ENCODE measurements at places on chromosomes 6 and 20.

DNA sequence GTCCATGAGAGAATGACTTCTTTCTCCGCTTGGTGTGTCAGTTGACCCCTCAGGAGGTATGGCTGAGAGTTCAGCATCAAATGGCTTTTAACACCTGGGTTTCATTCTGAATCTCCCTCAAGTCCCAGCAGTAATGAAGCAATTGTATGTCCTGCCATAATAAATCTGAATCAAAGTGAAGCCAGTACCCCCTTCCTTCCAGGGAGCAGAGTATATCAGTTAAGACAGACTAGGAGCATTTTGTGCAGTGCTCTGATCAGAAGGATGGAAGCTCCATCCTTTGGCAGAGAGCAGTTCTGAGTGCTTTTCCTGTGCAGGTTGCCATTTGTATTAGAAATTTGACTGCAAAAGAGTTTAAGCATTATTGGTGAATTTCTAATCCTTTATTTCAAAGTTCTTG is 46.9 kb upstream of the SPACA1 start:
- DNase-seq = no peak

DNA sequence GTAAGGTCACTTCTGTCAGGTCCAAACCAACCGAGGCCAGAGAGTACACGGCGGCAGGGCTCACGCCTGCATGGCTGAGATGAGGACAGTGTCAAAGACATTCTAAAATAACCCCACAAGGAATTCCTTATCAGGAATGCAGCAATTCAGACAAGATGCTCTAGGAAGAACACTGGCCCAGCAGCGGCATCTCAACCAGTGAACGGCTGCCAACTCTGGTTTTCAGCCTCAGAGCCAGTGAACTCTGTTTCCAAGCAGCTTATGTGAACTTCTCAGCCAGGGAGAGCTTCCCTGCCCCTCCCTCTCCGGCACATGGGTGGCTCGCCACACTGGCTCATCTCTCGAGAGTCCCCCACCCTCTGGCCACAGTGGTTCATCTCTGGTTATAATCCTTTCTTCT is 36.9 kb downstream of the KCNQ2 start:
- no peak for DNase-seq

DNA sequence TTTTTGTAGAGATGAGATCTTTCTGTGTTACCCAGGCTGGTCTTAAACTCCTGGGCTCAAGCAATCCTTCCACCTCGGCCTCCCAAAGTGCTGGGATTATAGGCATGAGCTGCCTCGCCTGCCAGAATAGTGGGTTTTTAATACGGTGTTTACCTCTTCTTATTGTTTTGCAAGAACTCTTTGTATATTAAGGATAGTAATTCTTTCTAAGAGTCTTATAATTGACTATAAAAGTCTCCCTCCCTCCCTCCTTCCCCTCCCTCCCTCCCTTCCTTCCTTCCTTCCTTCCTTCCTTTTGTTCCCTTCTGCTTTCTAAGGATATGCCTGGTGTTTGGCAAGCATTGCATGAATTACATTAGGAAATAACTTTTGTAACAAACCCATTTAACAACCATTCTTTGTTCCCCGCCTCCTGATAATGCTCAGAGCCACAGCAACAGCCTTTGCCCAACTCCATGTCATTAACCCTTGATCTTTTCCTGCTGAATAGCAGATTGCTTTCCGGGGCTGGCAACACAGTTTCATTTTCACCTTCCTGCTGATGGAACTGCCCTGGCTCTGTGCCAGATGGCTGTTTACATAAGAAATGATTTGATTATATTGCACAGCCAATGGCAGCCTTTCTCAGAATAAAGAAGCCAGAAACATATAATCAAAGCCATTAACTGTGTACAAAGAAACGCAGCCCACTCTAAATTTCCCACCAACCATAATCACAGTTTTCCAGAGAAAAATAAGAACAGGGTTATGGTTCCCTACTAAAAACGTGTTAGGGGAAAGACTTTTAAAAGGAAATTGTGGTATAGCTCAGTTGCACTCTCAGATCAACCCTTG is 143.7 kb upstream of the PTPN1 start:
- DNase-seq = no peak

GRCh38 chr6:20732896-20733295 is 198.6 kb downstream of the CDKAL1 start:
- DNase-seq = no peak

DNA sequence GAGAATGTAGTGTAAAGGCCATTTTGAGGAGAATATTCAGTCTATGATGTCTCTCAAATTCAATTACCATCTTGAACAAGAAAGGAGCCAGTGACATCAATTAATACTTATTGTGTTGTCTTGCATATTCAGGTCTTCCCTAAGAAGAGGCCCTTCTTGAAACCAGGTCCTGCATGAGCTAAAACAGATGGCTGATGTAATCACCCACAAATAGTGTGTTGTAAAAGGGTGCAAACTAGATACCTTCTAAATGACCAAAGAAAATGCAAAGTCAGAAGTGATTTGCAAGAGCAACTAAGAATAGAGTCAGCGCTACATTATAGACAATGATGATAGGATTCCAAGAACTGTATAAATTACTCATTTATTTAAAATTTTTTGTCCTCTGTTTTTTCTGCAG is 97.0 kb downstream of the BTBD3 start:
- no peak for DNase-seq

DNA sequence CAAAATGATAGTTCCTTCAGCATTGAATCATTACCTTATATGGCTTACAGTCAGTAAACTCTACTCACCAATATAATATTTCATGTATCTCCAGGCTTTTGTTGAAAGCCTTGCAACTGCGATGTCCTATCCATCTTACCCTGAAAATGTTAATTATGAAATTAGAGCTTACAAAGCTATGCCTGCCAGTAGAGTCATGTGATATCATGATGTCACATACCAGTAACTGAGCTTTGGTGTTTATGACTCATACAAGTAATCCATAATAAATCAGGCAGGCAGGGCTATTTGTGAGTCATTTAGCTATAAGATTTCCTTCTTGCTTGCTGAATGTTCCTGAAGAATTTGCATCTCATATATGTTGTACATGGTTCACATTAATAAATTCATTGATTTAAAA is 44.9 kb upstream of the FAM83B start:
- no peak for DNase-seq

DNA sequence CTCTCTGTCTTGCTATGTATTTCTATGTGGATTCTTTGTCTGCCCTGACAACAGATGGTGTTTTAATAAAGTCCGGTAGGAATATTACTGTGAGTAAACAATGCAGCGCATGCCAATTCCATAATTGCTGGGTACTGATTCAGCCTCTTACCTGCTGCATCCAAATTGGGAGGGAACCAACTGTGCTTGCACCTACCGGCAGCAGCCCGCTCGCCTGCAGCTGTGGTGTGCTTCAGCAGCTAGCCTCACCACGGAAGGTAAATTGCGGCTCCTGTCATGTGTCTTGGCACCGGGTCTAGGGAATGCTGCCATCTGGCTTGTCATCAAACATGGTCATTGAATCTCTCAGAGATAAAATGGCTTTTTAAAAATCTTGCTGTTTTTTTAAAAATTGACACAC is 704.8 kb upstream of the SLC35B3 start:
- DNase-seq = no peak

DNA sequence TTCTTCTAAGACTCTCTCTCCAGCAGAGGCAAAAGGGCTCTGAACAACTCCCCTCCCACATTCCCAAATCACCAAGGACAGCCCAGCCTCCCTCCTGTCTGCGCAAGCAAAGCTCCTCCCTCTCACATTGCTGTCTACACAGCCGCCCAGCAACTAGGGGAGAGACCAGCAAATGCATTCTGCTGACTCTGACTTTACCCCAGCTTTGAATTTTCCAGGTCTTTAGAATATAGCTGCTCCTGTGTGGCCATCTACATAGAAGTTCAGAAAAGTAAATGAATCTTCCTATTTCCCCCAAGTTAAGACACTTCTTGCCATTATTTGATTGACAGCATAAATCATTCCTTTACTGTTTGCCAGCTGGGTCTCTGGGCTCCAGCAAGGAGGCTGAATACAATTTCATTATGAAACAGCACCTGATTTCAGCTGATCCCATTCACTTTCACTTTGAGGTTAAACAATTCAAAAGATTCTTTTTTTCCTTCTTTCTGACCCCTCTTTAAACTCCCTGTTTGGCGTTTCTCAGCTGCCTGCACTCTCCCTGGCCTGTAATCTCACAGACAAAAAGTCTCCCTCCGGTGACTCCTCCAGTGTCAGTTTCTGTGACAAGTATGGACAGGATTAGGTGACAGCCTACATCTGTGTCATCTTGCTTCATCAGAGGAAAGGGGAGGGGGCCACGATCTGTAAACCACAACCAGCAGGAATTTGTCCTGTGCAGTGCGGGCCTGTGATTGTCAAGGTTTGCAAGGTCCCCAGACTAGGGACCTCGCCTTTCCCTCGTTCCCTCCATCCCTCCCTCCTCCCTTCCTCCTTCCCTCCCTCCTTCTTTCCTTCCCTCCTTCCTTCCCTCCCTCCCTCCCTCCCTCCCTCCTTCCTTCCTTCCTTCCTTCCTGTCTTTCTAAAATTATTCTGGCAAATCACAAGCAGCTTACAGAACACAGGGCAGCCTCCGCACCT is 205.6 kb upstream of the RIN2 start:
- no peak for DNase-seq

DNA sequence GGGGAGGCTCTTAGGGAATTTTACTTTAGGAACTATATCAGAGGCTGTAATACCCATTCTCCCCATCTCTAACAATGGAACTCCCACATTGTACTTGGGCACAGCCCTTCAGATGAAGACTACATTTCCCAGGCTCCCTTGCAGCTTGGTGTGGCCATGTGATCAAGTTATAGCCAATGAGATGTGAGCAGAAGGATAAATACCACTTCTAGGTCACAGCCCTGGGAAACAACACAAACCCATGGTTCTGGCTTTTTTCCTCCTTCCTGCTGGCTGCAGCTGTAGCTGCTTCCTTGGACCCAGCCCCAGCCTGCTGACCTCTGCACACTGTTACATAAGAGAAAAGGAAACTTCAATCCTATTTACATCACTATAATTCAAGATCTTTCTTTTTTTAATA is 445.9 kb upstream of the JARID2 start:
- peak; percentile 37 for DNase-seq

- DNase-seq = no peak
These were observed 104.4 kb downstream of the NCR2 start for GRCh38 chr6:41439524-41440418.

- DNase-seq = no peak
These were observed 204.2 kb downstream of the ANKRD60 start for GRCh38 chr20:58024241-58024721.

DNA sequence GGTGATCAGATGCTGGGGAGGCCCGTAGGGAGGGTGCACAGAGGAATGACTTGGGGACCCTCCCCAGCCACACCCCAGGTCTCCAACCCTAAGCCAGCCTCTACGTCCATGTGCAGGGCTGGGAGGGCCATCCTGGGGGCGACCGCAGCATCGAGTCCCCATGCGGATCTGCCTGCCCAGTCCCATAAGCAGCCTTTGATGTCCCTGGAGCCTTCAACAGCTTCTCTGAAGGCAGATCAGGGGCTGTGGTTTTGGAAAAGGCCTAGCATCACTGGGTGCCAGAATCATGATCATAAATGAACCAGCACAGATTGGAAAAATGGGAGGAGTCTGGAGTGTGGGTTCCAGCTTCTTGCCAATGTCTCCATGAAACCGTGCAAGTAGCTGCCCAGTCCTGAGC is 22.9 kb downstream of the TOX2 start:
- DNase-seq = no peak

DNA sequence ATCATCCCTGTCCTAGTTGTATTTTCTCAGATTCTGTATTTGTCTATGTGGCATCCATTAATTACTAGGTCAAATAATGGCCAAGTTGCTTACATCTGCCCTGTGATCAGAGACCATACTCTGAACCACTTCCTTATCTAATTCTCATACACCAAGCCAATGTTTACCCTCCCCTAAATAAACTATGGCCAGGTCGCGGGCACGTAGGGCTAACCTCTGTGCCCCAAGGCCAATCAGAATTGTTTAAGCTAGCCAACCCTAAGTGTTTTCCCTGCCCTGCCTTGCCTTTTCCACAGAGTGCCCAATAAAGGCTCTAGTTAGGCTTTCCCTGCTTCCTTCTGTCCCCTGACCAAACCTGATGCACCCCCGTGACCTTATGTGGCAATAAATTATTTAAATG is 2.8 kb upstream of the CALHM4 start:
- DNase-seq = no peak

- DNase-seq = no peak
These were observed 102.7 kb downstream of the SLC23A2 start for GRCh38 chr20:4898282-4899244.

DNA sequence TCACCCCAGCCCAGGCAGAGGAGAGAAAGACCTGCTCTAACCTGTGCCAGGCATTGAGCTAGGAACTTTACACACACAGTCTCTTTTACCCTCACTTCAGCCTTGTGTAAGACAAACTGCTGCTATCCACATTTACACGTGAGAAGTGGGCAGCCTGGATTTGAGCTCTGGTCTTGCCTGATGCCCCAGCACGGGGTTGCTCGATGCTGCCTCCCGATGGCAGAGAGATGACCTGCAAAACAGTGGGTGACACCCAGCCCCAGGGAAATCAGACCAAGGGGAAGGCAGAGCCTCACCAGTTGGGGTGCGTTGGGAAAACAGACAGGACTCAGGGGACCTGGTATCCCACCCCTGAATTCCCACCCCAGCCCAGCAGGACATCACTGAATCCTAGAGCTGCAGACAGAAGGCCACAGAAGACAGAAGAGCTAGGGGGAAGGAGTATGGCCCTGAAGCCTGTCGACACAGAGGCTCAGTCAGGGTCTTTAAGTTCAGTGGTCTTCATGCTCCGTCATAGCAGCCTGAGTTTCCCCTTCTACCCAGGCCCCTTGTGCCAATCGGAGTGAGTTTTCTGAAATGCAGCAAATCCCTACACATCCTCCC is 990 bp downstream of the BPI start:
- peak; percentile 91 for DNase-seq

DNA sequence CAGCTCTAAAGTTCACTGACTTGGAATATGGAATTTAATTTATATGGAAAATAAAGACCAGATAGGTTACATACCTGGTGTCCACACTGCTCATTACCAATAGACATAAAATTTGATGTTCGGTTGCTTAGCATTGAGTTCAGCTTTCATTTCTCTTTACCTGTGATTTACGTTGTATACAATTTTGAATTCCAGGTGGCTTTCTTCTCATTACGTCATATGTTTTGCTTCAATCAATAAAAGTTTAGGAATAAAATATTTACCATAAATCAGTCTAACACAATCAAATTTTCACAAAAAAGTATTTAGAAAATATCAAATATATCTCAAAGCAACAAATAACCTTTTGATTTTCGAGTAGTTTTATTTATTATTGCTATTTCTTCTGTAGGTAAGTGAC is 40.8 kb downstream of the HDGFL1 start:
- DNase-seq = no peak

GRCh38 chr6:22921828-22922227 is 352.5 kb downstream of the HDGFL1 start:
- no peak for DNase-seq

- DNase-seq = no peak
These were observed 8.0 kb upstream of the SIM1 start for GRCh38 chr6:100472674-100473073.

DNA sequence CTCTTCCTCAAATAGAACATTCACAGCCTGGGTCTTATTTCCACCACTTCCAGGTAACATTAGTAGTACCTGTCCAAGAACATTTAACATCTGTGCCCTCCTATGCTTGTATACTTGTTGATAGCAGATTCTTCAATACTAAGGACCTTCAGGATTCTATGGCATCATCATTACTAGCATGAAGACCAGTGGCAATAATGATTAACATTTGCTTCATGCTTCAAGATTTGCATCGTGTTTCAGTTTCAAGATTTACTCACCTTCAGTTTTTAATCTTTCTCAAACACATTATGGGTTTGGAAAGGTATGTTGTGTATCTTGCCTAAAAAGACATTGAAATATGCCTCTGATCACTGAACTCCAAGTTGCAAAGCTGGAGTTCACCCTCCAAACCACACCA is 412.8 kb upstream of the NRSN1 start:
- DNase-seq = no peak
